ENCODE measurements at places on chromosomes 5 and 9.

GRCh38 chr9:91378695-91379127, 17.0 kb upstream of the AUH start:
- DNase-seq, result no peak

DNA sequence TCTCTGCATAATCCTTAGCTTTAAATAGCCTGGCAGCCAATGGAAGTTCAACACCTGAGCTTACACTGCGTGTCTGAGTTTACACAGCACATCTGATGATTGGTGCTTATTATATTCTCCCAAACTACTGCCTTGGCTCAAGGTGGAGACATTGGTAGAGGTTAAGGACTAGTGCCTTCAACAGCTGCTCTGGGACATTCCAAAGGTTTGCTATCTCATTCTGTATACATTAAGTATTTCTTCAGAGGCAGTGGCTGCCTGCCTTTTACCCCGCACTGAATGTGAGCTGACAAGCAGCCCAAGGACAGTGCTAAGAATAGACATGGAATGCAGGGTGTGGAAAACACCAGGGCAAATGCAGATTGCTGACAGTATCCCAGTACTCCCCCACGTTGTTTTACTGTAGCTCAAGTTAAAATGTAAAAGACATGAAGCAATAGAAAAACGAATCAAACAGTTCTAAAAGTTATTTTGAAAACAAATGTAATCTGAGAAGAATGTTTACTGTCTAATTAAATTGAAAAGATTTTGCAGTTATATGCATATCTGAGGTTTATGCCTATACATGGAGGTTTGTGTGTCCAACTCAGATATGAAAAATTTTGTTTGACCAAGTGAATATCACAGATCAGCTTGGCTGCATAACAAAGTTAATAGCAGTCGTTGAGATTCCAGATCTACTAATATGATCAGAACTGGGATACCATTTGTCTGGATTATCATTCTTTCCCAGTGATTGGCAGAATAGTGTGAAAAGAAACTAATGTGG, 1.8 kb downstream of the HSPB3 start:
- DNase-seq, result peak; percentile 40

DNA sequence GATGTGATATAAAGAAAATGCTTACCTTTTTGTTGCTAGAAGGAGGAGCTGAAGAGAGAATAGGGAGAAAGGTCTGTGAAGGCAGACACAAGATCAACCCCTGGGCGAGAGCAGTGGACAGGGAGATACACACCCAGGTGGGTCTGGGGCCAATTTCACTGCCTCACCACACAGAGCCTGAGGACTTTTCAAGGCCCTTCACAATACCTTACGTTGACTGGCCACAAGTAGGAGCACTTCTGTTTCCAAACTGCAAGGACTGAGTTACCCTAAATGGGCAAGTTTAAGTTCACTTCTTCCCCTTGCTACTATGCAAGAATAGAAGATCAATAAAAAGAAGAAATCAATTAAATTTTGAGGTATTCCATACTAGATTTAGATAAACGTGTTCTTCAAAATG, 174.5 kb upstream of the SLC12A2 start:
- peak; percentile 47 for DNase-seq

- no peak for DNase-seq
These were observed 84.8 kb upstream of the ITGA1 start for GRCh38 chr5:52702877-52703276.

DNA sequence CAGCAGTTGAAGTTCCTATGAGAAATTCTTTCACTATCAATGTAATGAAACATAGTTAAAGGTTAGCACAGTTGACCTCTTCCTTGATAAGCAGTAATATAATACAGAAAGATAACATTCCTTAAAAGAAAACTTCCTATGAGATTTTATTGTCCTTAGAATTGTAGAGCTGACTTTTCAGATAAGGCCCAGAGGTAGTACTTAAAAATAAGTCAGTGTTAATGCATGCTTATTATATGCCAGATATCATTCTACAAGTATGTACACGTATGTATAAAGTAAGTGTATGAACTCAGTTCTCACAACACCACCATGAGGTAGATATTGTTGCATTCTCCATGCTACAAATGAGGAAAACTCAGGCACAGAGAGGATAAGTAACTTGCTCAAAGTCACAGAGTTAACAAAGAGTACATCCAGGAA, 15.3 kb downstream of the AP3S1 start:
- no peak for DNase-seq

Data from NT2/D1 (cell line).